ENCODE measurements at places on chromosomes 12 and 14.

- DNase-seq, result no peak
These were observed 22.8 kb downstream of the HEBP1 start for GRCh38 chr12:12977231-12977630.

DNA sequence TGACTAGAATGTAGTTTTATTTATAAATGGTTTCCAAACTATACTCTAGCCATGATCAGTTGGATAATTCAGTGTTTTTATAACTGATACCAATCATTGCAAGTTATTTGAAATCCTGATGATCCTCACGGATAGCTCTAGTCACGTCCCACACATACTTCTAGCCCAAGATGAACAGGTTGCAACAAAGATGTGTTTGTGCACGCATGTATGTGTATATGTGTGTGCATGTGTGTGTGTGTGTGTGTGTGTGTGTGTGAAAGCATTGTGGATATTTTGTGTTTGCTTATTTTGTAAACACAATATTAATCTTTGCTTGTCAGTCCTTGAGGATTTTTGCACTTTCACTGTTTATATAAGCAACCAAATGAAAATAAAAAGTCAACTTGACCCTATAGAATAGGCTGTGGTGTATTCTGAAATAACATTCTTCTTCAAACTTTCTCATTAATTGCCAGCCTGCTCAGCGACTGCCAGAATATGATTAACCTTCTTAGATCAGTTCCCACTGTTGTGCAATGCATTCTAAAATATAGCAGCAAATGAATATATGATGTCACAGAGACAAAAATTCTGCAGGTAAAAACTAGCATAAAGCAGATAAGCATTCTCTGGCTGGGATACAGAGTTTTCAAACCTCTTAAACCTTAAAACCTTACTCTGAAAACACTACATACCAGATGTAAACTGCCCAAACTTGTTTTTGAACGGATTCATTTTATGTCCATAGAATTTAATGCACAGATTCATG lies 48.8 kb upstream of the HIF1A start:
- no peak for DNase-seq

DNA sequence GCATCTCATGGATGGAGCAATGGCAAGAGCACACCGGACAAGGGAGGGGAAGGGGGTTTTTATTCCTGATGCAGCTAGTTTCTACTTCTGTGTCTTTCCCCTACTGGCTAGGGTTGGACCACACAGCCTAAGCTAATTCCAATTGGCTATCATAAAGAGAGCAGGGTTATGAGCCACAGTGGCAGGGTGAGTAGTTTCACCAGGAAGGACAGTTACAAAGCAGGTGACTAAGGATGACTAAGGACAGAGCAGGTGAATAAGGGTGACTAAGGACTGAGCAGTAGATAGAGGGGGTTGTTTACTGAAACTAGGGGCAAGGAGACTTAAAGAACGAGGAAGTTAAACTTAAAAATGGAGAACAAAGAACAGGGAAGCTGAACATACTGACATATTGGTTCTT lies 321.4 kb upstream of the SEL1L start:
- DNase-seq, result no peak

DNA sequence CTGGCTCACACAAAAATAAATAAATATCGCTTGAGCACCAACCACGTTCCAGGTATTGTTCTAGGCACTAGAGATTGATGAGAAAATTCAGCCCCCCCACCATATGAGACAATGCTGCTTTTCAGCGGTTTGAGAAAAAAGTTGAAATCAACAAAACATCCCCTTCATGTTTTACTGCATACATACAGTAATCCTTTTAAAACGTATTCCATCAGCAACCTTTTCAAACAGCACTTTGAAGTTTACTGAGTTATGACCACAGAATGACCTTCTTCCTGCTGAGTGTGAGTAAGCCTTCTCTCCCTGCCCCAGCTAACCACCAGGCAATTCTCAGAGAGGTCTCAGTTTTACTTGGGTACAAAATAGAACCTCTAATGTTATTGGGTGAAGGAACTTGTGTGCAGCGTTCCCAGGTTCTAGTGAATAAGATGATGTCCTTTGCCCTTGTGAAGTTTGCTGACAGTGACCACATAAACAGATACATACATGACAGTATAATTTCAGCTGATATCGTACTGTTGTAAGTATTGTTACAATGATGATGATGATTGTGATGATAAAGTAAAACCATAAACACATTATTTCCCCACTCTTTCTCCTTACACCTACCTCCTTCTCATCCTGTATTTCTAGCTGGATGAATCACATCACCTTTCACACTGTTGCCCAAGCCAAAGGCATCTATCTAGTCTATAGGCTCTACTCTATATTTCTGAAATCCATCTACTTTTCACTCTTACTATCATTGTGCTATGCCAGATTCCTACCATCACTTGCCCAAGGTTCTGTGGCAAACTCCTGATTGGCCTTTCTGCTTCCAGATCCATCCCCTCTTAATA lies 124.4 kb upstream of the KRR1 start:
- DNase-seq, result no peak

DNA sequence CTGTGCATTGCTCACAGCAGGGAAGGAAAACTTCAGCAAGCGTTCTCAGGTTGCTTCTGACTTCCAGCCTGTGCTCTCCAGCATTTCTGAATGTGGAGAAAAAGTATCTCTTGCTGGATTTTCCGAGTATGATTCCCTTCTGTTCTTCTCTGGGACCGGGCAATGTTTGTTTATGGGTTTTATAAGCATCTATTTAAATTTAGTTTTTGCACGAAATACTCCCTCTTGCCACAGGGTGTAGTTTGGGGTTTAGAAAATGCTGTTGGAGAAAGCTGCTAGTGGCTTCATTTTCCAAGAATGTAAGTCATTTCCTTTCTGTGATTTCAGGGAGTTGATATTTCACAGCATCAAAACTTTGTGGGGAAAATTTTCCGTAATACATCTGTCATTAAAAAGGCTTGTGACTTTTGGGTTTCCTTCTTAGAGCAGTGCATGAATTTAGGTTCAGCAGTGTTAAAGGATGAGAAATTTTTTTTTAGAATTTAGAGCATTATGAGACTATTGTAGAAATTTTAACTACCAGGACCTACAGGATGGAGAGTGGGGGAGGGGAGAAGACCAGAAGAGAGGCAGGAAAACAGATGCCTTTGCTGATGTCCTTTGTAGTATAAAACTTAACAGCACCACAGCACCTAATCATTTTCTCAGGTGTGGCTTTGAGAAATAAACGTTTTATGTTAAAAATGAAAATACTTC lies 1.5 kb downstream of the FRMD6 start:
- no peak for DNase-seq

GRCh38 chr12:22410486-22410885 lies 76.0 kb upstream of the ST8SIA1 start:
- no peak for DNase-seq

GRCh38 chr14:37167151-37168047 lies 5.0 kb downstream of the SLC25A21 start:
- no peak for DNase-seq

DNA sequence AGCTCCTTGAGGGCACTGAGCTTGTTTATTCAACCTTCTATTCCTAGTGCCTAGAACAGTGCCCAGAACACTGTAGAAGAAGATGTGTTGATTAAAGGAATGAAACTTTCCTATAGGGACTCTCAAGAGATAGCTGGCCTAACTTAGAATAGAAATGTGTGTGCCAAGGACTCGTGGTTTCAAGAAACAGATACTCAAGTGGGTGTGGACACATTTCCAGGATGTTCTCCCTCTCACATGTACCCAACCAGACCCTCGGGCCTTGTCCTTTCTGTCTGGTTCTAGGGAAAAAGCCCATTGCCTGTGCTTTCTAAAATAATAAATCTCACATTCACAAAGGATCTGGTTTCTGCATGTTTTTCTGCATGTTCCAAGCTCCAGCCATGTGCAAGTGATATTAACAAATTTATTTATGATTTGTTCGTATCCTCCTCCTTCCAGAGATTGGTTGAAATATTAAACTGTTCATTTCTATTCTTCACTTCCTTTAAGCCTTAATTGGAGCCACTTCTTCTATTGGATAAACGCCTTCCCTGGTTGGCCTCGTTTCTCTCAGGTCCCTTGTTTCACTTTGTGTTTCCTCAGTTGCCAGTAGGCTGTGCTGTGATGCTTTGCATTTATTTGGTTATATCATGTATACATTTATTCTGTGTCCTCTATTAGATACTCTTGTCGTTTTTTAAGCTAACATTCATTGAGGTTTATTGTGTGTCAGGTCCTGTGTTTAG lies 89.8 kb downstream of the CRADD start:
- no peak for DNase-seq

- DNase-seq, result no peak
These were observed 12.1 kb upstream of the PPP4R4 start for GRCh38 chr14:94161981-94162380.

- DNase-seq, result no peak
These were observed 51.8 kb downstream of the PPP2R5C start for GRCh38 chr14:101813171-101813759.

- no peak for DNase-seq
These were observed 66.8 kb downstream of the VWF start for GRCh38 chr12:6057700-6058099.

GRCh38 chr14:32004300-32004699 lies 72.8 kb upstream of the ARHGAP5 start:
- no peak for DNase-seq

- DNase-seq, result no peak
These were observed 113.0 kb downstream of the BEGAIN start for GRCh38 chr14:100474196-100474595.

DNA sequence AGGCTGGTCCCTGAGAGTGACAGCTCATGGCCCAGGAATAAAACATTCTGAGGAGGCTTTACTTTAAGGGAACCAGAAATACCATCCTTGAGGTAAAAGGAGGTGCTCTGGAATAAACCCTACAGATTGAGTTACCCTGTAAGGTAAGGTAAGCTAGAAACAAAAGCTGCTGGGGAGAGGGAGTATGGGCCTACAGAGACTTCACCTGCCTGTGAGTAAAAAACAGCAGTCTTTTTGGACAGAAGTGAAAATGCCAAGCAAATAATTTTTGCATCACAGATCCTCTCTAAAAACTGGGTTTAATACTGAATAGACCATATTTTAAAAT lies 41.2 kb downstream of the CORO1C start:
- DNase-seq, result no peak

DNA sequence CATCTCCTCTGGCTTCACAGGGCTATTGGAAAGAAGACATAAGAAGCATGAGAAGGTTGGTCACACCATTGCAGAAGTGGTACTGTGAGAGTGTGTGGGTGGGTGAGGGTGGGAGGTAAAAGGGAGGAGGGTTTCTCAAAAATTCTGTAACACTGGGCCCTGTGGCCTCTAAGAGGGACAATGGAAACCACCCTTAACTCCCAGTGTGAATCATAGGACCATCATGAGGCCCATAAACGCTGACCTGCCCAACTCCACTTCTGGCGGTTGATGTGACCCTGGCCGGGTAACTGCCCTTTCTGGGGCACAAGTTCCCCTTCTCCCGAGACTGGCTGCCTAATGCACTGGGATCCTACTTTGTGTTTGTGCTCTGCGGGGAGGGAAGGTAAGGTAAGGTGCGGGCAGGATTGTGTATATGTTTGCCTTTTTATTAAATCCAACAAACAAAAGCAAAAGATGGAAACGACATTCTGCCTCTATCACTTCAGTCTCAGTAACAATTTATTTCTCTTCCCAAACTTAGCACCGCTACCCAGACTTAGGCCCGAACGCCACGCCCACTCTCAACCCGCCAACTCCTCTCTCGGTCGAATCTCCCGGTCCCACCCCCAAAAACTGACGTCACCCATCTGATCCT lies 551 bp downstream of the METTL1 start:
- DNase-seq, result peak; percentile 34

DNA sequence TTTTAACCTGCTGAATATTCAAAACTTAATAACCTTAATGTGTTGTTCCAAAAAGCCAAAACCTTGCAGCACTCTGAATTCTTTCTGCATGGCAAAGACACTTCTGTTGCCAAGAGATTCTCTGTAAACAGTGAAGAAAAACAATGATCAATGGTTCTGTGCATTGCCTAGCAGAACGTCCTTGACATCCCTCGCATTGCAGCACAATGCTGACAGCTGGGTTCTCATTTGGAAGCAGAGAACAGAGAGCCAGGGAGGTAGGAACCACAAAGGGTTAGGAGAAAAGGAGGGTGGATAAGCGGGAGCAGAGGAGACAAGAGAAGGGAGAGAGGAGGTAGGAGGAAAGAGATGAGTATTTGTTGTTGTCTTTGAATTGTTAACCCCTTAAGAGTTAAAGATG lies 501.1 kb downstream of the NAV3 start:
- no peak for DNase-seq

- no peak for DNase-seq
These were observed 130.9 kb downstream of the KICS2 start for GRCh38 chr12:64091186-64091585.

- no peak for DNase-seq
These were observed 67.4 kb upstream of the ACTN1 start for GRCh38 chr14:69046476-69046860.

GRCh38 chr14:75247286-75247922 lies 31.2 kb upstream of the FOS start:
- DNase-seq, result no peak

DNA sequence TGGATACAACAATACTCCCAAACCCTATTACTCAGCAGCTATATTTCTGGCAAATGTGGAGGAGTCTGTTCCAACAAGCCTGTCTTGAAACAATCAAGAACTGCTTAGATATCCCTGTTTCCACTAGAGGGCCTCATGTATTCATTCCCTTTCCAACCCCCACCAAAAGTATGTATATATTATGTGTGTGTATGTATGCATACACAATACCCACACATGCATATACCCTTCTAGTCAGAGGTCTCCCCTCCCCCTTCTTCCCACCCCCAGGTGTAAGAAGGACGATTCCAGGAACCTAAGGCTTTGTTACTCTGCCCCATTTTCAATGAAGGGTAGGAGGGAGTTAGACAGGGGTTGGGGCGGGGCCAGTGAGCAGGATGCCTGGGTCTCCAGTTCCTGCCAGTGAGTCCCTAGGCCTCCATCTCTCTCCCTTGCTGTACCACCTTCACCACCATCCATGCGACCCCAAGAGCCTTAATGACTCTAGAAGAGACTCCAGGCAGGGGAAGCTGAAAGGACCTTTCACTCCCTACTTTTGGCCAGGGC lies at the start of gene DGKA:
DGKA (plus strand) TSS at position 392 of the 546 bp plus-strand sequence. CDS start 5,342 bp downstream, outside the sequence.
- DNase-seq, result peak; percentile 46

- no peak for DNase-seq
These were observed 258.2 kb downstream of the PHLDA1 start for GRCh38 chr12:75773377-75773776.

- no peak for DNase-seq
These were observed 11.9 kb downstream of the PTGDR start for GRCh38 chr14:52279408-52279807.

DNA sequence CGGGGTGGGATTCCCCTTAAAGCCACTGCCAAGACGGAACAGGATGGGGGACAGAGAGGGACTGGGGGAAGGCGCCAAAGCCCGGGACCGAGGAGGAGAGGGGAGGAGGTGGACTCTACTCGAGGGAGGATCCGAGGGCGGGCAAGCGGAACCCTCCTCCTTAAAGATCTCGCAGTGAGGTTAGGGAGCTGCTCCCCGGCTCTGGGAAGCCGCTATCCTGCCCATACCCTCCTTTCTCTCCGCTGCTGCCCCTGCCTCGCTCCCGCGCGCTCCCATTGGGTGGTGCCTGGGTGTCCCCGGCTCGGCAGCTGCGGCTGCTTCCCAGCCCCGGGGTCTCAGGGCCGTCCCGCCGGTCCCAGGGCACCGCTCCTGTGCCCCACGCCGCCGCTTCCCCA lies 16.4 kb downstream of the KRT18 start:
- DNase-seq, result no peak

Measured in stimulated activated CD4-positive, alpha-beta T cell treated with anti-CD3 and anti-CD28 coated beads, Interleukin-1b, Interleukin-23, amount 100 ng/mL, for 1 hour (primary cell).